ENCODE measurements at places on chromosomes 12 and 14.
A peak's percentile ranks its signal among the peaks of the same experiment; 100 is the strongest.

- DNase-seq: peak; percentile 94
Measured at GRCh38 chr12:56468216-56469006, at the start of gene SPRYD4. TSS of gene SPRYD4 (plus strand) at chr12:56468578. CDS start at chr12:56468592, 14 bp downstream.

DNA sequence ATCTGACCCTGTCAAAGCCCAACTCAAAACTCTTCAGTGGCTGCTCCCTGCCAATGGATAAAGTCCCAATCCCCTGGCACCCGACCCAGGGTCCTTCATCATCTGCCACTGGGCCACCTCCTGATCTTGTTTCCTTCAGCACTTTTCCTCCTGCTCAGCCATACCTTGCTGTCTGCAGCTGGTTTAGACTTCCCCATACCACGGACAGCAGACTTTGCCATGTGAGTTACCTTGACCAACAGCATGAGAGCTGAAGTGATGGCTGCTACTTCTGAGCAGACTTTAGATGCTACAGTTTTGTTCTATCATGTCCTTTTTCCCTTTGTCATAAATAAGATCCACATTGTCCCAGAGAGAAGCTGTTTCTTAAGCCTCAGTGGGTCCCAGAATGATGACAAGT, 33.3 kb upstream of the STON2 start:
- no peak for DNase-seq

DNA sequence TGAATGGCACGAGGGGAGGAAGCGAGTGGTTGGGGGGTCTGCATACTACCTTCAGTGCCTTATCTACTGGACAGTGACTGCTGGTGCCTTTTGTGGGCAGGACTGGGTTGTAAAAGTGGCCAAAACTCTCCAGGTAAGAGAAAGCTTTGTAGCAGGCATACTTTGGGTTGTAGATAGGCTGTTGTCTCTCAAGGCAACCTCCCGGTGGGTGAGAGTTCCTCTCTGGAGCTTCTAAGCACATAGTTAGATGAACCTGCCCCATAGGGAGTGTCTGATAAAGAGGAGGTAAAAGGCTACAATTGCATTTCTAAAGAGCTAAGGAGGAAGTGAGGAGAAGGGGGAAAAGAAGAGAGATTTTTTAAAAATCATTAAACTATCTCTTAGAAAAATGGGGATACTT, 4.2 kb upstream of the DAD1 start:
- DNase-seq: no peak

DNA sequence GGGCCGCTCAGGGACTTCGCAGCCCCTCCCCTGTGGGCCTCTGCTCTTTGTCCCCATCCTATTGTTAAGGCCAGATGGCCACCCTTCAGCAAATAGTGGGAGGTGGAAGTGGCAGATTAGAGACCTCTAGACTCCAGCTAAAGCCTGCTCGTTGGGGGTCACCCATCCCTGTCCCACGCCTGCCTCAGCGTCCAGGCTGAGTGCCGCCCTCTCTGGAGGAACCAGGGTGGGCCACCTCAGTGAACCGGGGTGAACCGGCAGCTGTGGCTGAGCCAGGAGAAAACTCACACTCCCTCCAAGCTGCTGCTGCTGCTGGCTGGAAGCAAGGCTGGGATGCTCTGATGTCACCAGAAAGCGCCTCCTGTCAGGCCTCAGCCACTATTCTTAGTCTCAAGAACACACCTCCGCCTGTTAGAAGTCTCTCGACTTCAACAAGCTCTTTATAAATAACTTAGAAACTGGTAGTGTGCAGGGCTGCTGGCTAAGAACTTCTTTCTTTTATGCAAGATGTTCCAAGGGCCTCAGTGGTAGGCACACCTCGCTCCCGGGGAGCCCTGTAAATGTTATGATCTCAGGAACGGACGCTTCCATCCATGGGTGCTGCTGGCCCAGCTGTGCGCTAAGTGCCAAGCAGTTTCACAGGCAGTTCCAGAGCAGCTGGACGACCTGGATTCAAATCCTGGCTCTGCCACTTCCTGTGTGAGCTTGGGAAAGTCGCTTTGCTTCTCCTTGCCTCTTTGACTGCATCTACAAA, 19.8 kb upstream of the TESC start:
- no peak for DNase-seq

DNA sequence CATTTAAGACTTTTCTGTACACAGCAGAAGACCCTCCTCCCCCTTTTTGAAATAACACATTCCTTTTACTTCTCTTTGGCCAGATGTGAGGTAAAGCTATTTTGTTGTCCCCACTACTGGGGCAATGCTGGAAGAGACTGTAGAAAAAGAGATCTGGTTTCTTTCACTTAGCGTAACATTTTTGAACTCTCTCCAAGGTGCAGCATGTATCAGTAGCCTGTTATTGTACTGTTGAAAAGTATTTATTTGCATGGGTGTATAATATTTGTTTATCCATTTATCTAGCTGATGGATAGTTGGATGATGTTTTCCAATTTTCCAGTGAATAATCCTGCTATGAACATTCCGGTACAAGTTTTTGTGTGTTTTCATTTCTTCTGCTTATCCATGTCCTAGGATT, 335.2 kb downstream of the SOX5 start:
- DNase-seq: no peak

- DNase-seq: no peak
Measured at GRCh38 chr14:40248671-40249070, 816.4 kb upstream of the FBXO33 start.

GRCh38 chr14:85915711-85916110, 385.8 kb downstream of the FLRT2 start:
- DNase-seq: no peak

DNA sequence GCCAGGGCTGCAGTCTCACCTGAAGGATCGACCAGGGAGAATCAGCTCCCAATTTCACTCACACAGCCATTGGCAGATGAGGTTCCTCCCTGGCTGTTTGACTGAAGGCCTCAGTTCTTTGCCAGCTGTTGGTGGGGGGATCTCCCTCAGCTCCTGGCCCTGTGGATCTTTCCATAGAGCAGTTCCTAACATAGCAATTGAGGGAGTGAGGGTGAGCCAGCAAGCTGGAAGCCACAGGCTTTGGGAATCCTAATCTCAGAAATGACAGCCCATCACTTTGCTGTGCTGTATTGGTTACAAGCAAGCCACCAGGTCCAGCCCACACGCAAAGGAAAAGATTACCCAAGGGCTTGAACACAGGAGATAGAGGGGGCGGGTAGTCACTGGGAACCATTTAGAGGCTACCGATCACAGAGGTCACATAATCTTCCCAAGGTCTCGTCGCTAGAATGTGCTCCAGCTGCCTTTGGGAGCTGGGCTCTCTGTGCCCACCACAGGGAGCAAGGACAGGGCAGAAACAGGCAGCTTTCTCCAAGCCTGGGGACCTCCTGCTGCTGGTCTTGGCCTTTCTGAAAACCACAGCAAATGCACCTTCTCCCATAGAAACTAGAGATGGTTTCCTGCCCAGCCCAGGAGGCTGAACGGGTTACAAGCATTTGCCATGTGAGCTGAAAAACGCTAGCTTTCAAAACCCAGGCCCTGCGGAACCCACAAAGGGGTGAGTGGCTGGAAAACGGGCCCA, 4.6 kb upstream of the OTUB2 start:
- no peak for DNase-seq

- no peak for DNase-seq
Measured at GRCh38 chr12:124608450-124608870, 41.0 kb upstream of the NCOR2 start.

DNA sequence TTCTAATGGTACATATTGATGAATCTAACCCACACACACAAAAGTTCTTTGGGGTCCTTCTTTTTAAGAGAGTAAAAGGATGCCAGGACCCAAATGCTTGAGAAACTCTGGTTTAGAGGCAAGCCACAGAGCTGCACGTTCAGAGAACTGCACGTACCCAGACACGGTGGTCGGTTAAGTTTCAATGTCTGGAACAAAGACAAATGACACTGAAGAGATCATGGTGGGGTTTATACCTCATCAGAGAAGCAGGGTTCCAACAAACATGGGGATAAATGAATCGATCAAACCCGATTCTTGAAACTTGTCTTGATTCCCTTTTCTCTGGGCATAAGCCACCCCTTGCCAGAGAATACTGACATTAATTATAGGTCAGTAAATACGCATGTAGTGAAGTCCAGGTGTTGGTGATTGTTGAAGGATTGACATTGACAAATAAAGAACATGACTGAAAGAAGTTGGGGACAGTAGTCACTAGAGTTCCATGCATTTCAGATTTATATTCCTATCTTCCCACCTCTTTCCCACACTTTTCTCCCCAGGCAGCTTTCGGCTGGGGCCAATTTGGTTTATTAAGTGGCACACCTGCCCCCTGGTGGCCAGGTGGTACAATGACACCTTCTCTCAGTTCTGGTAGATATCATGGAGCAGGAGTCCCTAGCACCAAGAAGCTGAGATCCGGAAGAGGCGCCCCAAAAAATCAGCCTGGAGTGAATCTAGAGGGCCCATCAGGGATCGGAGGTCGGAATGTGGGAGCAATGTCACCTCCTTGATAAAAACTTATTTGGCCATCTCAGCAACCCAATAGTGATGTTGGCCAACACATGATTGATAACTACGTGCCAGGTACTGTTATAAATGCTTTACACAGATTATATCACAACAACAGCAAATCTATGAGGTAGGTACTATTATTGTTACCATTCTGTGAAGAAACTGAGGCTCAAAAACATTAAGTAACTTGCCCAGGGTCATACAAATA, 17.8 kb upstream of the HDAC7 start:
- peak; percentile 62 for DNase-seq

DNA sequence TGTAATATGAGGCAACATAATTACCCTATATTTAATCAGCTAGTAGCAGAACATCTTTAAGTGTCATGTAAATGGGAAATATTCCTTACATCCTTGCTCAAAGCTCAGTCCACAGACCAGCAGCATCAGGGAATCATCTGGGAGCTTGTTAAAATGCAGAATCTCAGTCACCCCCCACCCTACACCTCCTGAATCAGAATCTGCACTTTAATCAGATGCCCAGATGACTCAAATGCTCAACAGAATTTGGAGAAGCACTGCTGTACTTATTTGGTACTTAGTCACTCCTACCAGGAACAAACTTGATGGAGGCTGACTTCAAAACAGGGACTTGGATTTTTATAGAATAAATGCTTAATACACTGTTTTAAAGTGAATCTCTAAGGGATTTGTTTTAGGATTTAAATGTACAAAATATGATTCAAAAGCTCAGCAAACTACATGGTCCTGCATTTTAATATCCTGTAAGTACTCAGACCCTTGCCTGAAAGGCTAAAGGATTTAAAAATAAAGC, 96.5 kb downstream of the ARMH4 start:
- no peak for DNase-seq

DNA sequence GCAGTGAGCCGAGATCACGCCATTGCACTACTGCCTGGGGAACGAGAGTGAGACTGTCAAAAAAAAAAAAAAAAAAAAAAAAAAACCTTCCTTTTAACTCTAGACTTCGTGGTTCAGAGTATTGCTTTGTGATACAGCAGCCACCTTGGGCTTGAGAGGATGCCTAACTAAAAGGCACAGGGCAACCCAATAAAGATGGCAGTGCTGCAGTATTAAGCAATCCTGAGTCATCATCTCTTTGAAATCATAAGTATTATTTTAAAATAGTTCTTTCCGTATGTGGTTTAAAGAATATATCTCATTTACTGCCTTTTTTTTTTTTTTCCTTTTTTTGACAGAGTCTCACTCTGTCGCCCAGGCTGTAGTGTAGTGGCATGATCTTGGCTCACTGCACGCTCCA, 116.1 kb downstream of the PLEKHA5 start:
- DNase-seq: no peak

DNA sequence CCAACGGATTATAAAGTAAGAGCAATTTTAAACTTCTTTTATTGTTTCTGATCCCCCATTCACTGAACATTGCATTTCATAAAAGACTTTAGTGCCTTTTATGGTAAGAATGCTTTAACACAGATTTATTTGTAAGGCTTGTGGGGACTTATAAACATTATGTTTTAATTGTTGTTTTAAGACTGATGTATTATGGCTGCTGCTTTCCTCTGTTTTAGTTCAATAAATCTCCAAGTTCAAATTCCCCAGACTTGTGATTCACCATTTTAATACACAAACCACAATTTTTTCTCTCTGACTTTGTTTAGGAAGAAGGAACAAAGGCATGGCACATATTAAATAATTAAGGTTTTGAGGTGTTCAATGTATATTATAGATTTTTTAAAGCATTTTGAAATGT, 753.3 kb downstream of the SLC6A15 start:
- no peak for DNase-seq

GRCh38 chr14:104513641-104514046, 65.9 kb upstream of the C14orf180 start:
- DNase-seq: no peak

DNA sequence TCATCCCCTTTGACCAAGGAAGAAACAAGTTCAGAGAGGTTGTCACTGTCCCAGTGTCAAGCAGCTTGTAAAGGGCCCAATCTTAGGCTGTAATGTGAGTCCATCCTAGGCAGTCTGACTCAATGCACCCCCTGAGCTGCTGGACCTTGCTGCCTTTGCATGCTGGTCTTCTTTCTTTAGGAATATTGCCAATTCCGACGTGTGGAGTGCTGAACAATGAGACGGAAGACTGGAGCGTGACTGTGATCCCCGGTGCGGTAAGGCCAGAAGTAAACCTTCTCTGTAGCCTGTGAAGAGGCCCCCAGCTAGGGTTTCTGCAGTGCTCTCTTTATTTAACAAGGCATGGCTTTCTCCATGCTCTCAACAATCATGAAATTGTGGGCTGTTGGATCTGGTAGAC, 963 bp downstream of the TCTN2 start:
- DNase-seq: no peak

DNA sequence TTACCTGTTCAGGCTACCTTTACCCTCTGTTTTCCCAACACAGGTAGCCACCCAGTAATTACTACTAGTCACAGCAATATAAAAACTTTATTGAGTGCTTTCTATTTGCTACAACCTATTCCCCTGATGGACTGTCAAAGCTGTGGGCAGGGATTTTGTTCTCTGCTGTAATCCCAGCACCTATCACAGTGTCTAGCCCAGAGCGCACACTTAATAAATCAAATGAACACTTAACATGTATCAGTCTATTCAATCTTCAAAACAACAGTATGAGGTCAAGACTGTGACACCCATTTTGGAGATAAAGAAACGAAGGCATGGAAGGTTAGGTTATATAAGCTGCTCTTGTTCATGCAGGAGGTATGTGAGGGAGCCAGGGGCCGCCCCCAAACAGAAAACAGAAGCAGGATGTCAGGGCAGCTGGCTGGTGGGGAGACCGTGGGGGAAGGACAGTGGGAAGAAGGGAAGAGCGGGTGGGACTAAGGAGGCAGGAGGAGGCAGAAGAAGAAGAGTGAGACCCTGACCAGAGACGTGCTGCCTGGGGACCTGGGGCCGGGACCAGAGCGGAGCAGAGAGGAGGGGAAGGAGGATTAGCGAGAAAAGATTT, 1.7 kb downstream of the TNFRSF1A start:
- DNase-seq: peak; percentile 31

GRCh38 chr14:101253948-101254347, 307.3 kb upstream of the DIO3 start:
- no peak for DNase-seq

DNA sequence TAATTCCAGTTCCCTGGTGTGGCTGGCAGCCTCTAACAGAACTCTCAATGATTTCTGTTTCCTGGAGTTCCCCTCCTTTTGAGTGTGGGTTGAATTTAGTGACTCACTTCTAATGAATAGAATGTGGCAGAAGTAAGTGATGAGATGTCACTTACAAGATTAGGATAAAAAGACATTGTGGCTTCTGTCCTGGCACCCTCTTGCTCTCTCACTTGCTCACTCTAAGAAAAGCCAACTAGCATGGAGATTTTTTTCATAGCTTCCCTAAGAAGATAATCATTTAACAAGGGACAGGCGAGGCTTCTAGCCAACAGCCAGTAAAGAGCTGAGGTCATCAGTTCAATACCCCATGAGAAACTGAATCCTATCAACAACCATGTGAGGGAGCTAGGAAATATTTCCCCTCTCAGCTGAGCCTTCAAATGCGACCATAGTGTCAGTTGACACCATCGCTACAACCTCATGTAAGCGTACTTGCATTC, 156.7 kb downstream of the TMTC3 start:
- DNase-seq: no peak

Data from CD4-positive, alpha-beta T cell treated with Interleukin-4 for 4 hours (primary cell).